Activated naive CD4-positive, alpha-beta T cell treated with Interleukin-2 at 50 U/mL for 16 hours (primary cell): ENCODE measurements at places on chromosomes 6 and 20.

DNA sequence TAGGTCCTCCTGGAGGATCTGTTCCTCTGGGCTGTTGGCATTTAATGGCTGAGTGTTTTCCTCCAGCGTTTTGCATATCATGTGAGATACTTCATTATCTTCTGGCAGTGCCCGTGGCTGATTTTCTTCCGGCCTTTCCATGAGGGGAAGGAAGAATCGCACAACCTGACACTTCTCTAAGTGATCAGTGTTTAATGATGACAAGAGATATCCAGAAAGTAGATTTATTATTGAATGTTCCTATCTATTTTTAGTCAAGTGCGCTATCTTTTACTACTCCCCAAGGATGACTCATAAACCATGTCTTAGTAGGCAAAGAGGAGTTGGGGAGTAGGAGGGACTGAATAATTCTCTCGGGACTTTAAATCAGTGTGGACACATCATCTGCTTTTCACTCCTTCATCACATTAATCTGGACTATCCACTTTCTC, 149.7 kb downstream of the PLCB4 start:
- no peak for DNase-seq

DNA sequence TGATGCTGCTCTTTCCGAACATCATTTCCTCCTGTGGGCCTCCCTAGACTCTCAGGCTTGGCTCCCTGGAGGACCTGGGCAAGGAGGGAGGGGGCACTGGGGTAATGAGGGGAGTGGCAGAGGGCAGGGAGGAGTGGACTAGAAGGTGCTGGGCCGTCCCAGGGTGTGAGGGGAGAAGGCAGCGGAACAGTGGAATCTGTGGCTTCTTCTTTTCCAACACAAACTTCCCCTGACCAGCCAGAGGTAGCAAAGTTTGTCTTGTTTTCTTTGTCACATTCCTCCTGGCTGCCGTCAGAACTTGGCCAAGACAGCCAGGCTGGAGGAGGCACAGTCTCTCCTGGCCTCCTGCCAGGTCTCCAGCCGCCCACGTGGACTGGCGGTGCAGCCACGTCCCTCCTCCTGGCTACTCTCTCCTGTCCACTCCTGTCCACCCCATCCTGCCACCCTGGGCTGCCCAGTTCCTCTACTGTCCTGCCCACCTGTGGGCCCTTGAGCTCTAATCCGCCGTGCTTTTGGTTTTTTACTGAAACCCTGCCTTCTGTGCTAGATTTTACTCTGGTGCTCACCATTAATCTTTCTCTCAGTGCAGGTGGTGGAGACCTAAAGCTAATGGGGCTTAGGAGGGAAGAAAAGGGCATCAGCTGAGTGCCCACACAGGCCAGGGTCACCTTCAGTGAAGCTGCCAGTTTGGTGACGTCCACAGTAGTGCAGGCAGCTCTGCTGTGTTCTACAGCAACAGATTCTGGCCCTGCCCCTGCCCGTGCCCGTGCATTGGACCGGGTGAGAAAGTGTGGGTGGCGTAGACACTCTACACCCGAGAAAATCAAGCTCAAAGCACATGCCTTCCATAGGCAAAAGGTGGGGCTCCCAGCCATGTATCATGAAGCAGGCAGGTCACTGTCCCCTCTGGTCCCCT, 2.8 kb upstream of the CDSN start:
- no peak for DNase-seq

DNA sequence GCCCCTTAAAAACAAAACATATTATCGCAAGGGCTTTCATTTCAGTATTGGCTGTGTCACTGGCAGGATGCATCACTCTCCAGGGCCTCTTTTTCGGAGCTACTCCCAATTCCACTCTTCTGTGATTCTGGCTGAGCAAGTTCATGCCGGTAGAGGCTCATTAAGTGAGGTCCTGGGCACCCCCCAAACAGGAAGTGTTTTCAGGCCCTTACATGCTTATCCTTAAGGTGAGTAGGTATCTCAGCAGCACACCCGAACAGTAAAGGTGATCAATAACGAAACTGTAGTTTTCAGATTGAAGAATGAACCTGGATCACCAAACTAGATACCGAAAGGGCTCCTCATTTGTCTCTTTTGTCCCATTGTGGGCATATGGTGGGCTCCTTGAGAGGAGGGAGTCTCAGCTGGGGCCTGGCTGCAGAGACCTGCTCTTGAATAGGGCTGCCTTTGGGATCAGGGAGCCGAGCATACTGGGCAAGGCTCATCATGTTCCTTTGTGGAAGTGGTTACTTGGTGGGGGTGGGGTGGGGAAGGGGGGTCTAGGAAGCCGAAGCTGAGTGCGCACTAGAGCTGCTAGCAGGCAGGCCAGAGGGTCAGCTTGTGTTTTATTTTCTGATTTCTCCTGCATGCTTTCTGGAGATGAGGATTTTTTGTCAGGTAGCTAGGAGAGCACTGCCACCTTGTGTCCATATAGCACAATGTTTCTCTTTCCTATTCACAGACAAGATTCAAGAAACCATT, 65.2 kb downstream of the CDS2 start:
- DNase-seq = peak; percentile 17

- DNase-seq = no peak
Observed at GRCh38 chr6:33619166-33619840, 1.8 kb upstream of the ITPR3 start.

DNA sequence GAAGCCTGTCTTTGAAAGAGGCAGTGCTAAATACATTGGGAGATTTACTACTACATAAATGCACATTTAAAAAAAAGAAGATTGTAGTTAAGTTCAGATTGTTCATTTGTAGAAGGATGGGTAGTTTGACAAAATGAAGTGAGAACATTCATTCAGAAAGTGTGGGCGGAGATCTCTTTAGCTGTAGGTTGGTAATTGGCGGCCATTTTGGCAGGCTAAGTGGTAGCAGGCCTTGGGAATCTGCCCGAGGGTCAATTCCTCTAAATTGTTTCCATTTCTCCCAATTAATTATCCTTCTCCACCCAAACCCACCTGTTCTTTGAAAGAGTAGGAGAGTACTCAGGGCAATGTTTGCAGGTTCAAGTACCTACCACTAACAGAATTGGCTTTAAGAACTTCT, 17.9 kb downstream of the SOX4 start:
- DNase-seq = no peak

DNA sequence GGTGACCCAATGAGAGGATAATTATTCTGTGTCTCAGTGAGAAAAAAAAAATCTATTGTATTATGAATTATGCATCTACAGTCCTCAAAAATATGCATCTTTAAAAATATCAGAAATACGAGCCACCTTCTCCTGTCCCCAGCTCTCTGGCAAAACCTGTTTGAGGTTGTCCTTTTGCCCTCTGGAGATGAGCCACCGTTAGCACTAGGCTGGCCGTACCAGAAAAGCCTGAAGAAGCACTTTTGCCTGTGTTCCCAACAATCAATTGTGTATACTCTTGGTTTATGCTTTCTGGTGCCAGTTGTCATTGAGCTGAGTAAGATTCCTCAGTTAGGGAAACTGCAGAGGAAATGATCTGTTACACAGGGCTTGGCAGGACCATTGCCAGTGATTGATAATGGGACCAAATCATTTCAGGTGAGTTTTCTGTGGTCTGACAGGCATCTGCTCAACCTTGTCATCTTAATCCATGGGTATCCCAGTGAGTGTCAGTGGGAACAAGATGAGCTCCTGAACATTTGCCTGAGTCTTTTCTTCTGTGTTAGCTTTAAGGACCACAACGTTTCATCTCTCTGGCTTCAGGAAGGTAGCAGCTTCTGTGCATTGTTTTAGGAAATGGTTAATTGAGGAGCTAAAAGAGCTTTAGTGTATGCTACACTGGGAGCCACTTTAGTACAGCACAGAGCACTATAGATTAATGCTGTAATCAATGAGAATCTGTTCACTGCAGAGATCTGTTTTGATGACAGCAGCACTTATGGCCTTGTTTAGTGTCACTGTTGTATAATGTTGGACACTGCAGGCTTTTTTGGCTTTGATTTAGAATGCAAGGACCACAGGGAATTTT, 330.1 kb downstream of the RIMS1 start:
- DNase-seq = no peak

- peak; percentile 36 for DNase-seq
Observed at GRCh38 chr6:3318226-3318625, 59.5 kb downstream of the PSMG4 start.

GRCh38 chr6:147099974-147100373, 104.2 kb upstream of the STXBP5 start:
- DNase-seq = no peak

DNA sequence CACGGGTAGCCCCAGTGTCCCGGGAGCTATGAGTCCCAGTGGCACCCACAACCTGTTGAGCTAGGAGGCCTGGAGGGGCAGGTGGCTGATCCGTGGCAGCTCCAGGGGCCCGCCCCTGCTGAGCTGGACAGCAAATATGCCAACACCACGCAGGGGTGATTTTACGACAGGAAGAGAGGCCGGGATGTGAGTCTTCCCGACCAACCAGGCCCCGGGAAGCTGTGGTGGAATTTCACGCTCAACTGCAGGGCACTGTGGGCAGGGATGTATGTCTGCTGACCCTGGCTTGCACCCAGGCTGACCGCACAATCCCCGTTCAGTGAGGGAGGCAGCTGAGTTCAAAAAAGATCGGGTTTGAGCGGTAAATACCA, 183.9 kb downstream of the ERMARD start:
- DNase-seq = no peak

DNA sequence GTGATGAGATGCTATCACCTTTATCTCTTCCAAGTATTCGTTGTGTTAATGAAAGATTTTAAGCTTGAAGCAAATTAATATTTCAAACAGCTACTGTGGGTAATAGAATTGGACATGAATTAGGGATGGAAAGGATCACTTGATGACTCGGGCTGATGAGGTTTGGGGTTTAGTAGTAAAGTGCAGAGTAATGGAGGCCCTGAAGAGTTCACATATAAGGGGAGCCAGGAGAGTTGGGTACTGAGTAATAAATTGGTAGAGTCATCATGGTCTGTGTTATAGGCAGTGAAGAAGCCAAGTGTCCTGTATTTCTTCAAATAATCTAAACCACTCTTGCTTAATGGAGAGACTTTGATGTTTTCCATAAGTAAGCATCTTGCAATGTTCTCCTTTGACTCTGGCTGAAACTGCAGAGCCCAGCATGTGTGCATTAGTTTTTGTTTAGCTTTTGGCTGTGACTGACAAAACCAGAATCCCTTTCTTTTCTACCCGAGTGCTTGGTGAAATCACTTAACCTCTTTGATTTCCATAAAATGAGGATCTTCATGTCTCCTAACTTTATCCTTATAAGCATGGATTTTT, 57.6 kb downstream of the L3MBTL3 start:
- no peak for DNase-seq

GRCh38 chr6:20141931-20142330, 70.3 kb downstream of the MBOAT1 start:
- DNase-seq = no peak

GRCh38 chr6:13068586-13069210, 259.6 kb downstream of the TBC1D7 start:
- DNase-seq = no peak

DNA sequence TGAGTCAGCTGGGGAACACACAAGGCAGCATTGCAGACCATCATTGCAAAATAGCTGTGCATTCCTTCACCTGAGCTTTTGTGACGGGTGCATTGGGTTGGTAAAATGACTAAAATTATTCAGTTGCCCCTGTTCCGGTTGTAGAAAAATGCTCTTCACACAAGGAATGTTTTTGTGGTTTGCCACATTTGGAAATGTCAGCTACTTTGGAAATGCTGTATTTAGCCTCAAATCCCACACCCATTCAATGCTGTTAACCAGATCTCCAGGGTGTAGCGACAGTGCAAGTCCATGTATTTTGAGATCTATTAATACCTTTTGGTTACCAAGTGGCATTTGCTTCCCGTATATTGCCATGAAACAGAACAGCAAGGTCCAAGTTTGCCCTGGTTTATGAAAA, 201.2 kb downstream of the FOXA2 start:
- DNase-seq = no peak

DNA sequence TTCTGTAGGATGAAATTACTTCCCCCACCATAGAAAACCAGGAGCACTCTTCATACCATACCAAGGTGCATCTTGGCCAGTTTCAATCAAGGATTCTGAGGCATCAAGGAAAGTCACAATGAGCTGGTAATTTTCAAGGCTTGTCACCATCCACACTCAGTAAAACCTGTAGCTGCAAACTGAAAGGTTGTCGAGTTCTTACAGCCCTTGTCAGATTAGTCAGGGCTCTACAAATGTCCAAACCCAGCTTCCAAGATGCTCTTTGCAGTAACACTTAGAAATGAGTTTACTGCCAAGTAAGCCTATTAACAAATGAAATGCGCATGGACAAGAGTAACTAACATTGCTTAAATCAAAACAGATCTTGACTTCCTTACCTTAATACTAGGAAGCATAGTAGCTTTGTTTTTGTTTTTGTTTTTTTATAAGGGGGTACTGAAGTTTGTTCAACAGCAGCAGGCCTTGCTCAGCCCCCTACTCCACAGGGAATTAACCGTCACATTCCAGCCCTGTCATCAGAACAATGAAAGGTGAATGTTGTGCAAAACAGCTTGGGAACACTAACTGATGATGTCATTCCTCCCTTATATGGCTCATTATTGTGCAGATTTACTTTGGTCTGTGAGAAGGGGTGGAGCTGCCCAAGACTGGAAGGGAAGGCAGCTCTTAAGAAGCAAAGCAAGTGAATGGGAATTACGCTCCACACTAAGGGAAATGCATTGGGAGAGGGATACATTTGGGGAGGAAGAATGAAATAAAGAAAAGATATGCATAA, 49.9 kb upstream of the TMEM30A start:
- no peak for DNase-seq

DNA sequence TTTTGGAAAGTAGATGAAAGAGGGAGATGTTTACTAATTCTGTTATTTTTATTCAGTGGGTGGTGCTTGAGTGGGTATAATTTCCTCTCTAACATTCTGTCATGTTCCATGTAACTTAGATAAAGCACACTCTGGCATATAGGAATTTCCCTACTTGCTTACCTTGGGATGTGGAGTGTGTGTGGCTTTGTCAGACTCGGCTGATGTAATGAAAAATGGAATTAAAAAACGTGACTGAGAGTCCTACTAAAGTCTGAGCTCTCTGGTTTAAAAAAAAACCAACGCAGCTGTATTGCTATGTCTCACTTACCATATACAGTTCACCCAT, 98.3 kb downstream of the JARID2 start:
- no peak for DNase-seq

GRCh38 chr6:3594201-3594600, 137.4 kb upstream of the SLC22A23 start:
- no peak for DNase-seq

GRCh38 chr6:21436625-21437024, 156.9 kb upstream of the SOX4 start:
- no peak for DNase-seq

- peak; percentile 25 for DNase-seq
Observed at GRCh38 chr20:2093159-2093781, 8.4 kb upstream of the STK35 start.

- no peak for DNase-seq
Observed at GRCh38 chr6:122956376-122956775, 39.7 kb upstream of the CLVS2 start.
